ENCODE measurements at places on chromosomes 6 and 20.

DNA sequence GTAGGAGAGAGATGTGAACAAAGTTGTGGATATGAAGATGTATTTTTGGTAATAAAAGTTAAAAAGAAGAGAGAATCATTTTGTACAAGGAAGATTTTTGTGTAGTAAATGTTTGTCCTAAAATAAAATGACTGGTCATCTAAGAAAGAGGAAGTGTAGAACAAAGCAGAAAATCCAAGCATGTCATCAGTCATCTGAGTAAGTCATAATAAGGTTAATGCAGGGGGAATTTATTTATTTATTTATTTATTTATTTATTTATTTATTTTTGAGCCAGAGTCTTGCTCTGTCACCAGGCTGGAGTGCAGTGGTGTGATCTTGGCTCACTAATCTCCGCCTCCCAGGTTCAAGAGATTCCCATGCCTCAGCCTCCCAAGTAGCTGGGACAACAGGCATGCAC lies 15.7 kb upstream of the CGA start:
- no peak for DNase-seq

DNA sequence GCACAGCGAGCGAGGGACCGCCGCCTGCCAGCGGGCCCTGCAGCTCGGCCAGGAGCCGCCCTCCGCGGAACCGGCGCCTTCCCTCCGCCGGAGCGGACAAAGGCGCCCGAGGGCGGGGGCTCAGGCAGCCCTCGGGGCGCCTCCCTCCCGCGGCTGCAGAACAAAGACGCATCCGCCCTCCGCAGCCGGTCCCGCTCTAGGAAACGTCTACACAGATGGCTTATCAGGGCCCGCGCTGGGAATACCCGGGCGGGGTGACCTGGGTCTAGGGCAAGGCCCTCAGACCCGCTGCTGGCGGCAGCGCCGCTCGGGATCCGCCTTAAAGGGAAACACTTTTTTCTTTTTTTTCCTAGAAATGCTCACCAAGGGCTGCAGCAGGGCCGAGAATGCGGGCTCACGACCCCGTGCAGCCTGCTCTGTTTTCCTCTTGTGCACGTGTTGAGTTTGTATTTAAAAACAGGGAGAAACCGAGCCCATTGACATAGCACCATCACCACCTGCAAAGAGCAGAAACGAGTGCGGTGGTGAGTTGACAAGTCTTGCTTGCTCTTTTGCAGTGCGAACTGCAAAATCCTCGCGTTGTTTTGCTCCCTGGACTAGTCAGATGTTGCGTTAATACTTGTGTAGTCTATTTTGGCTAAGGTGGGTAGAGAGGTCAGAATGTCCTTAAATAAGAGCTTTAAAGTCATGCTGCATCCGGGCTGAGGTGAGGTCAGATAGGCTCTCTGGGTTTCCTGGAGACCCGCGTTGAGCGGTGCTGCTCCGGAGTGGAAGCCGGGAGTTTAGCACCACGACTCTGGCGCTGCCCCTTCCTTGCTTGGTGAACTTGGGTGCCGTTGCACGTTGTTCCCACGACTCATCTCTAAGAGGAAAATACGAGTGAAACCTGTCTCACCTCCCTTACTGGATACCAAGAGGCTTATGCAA lies 1.1 kb upstream of the RPS6KA2 start:
- DNase-seq = peak; percentile 81

DNA sequence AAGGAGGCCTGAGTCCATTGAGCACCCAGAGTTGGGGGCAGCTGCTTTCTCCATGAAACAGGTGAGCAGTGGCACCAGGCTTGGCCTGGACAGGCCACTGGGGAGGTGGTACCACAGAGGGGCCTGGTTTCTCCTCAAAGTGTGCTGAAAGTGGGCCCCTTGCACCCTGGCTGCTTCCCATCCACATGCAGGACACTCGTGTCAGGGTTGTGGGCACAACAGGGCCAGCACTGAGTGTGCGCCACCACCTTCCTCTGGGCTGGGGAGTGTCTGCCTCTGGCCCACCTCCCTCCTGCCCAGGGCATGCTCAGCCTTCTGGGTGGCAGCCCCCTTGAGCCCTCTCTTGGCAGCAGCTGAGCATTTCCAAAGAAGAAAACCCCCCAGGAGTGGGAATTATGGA lies 5.2 kb upstream of the SLC22A1 start:
- no peak for DNase-seq

- no peak for DNase-seq
These were observed 676.0 kb upstream of the MARCKS start for GRCh38 chr6:113181164-113181563.

DNA sequence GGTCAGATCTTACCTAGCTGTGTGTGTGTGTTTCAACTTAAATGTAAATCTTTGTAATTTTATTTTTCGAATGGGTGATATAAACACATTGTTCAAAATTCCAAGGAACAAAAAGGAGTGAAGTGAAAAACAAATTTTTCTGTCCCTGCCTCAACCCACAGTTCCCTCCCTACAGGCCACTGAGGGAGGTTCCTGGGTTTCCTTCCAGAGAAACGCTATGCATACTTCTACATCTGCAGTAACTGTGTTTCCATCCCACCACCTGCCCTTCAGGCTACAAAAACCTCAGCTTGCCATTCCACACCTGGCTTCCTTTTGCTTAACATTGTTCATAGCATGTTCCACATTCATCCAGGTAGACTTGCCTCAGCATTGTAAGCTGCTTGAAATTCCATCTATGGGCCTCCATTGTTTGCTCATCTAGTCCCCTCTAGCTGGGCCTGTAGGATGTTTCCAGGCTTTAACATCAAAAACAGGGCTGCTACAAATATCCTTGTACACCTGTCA lies 12.0 kb downstream of the ANGPT4 start:
- DNase-seq = no peak

GRCh38 chr20:20606050-20606449 lies 106.4 kb downstream of the RALGAPA2 start:
- DNase-seq = no peak

- DNase-seq = no peak
These were observed 29.2 kb downstream of the C6orf58 start for GRCh38 chr6:127606131-127606562.

DNA sequence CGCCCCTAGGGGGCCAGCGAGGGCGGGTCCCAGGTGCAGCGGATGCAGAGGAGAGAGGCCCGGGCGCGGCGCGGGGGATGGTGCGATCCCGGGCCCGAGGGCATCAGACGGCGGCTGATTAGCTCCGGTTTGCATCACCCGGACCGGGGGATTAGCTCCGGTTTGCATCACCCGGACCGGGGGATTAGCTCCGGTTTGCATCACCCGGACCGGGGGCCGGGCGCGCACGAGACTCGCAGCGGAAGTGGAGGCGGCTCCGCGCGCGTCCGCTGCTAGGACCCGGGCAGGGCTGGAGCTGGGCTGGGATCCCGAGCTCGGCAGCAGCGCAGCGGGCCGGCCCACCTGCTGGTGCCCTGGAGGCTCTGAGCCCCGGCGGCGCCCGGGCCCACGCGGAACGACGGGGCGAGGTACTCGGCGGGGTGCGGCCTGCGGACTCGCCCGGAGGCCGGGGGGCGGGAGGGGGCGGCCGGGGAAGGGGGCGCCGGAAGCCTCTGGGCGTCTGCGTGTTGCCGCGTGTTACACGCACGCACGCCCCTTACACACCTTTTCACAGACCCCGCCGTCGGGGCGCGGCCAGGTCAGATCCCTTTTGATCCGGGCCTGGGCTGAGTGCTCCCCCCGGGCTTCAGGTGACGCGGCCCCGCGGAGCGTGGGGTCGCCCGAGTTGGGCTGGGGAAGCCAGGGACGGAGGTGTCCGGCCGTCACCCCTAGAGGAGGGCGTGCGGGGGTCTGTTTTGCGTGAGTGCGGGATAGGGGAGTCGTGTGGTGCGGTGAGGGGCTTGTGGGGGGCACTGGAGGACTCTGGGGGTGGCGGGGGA lies 412 bp downstream of the TRIB3 start:
- DNase-seq = no peak

DNA sequence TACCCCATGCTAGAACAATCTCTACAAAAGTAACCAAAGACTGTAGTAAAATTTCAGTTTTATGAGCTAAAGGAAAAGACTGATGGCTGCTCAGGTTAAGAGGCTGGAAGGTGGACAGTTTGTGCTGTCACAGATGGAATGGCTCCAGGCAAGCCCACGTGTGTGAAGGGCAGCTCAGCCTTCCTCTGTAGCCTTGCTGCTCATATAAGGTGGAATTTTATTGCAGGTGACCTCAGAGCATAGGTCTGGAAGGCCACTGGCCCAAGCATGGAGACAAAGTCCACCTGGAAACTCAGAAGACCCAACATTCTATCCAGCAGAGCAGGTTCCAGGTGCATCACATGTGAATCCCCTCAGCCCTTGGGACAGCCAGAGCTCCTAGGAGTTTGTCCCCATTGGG lies 53.6 kb downstream of the KAT14 start:
- no peak for DNase-seq

- no peak for DNase-seq
These were observed 45.2 kb downstream of the TOX2 start for GRCh38 chr20:43959920-43960227.

DNA sequence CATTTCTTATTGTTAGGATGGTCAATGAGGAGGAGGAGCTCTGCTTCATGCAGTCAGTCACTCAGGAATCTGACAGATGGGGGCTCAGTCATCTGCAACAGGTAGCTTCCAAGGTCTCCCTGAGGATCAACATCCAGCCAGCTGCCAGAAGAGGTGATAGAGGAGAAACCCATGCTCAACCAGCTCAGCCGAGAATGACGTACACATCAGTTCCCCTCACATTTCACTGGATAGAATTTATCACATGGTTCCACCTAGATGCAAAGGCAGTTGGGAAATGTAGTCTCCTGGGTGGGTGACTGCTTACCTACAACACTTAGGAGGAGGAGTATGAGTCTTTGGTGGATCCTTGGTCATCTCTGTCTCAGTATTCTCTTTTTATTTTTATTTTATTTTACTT lies 144.5 kb downstream of the CEBPB start:
- DNase-seq = no peak

- no peak for DNase-seq
These were observed 48.7 kb upstream of the CDH4 start for GRCh38 chr20:61203320-61203719.

- no peak for DNase-seq
These were observed 46.6 kb downstream of the AGPAT4 start for GRCh38 chr6:161227004-161227960.

DNA sequence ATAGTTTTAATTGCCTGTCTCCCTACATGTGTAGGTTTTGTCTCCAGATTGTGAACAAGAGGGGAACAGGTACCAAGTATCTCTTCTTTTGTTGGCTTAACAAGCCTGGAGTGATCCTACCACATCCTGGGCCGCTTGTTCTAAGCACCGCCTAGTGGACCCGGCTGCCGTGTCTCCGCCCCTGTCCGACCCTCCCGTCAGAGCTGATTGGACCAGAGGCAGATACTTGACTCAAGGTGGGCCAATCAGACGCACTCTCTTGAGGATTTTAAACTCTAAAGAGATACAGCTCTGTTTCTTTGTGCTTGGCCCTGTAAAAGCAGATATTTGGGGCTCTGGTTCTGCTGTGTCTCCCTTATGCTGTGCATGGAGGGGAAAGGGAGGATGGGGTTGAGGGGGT lies 68.2 kb downstream of the PRDM1 start:
- no peak for DNase-seq

GRCh38 chr6:39494998-39495397 lies 172.5 kb upstream of the KCNK16 start:
- DNase-seq = no peak

- DNase-seq = no peak
These were observed 11.8 kb upstream of the TUBB2B start for GRCh38 chr6:3239110-3239830.

GRCh38 chr20:32532246-32532645 lies 52.9 kb downstream of the NOL4L start:
- DNase-seq = no peak

DNA sequence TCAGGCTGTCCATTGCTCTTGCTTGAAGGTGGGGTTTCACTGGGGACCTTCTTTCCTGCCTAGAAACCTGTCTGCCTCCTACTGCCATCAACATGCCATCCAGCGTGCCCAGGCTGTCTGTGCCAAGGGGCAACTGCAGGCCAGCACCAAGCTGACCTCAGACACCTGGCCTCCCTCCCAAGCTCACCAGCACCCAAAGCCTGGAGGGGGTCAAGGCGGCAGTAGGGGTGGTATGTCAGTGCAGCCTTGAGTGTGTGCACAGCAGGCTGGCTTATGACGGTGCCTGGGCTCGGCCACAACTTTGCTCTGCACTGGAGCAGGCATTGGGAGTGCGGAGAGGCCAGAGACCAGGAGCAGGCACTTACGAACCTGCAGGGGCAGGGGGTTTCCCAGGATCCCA lies 149.0 kb downstream of the EYS start:
- DNase-seq = no peak

DNA sequence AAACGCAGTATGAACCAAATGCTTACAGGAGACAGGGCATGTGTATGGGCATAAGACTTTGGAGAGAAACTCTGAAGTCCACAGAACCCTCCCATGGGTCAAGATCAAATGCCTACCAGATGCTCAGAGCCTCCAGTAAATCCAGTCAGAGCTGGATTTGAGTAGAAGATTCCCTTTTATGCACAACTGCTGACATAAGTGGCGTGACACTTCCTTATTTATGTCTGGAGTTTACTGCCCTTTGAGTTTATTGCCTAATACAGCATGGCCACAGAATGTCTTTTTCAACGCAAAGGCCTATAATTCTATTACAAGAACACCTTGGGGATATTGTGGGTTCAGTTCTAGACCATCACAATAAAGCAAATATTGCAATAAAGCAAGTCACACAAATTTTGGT lies 220.0 kb upstream of the FOXQ1 start:
- DNase-seq = no peak

GRCh38 chr6:52598123-52598823 lies 21.4 kb upstream of the TRAM2 start:
- DNase-seq = peak; percentile 18

- DNase-seq = no peak
These were observed 102.4 kb downstream of the QRSL1 start for GRCh38 chr6:106731843-106732160.

DNA sequence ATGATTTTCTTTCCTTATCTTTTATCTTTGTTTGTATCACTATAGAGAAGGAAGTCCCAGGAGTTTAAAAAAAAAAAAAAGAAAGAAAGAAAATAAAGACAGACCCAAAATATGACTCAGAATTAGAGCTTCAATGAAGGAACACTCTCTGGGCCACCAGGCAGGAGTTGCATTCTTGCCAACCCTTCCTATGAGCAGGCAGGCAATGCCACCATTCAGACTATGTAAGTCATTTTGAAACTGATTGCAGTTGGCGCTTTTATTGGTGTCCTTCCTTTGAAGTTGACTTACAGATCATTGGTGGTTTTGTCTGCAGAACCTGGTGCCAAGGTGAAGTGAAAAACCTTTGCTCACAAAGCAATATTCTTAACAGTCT lies 50.3 kb downstream of the MYB start:
- DNase-seq = no peak

- DNase-seq = no peak
These were observed 189.0 kb downstream of the UST start for GRCh38 chr6:148935705-148936435.

- no peak for DNase-seq
These were observed 90.5 kb upstream of the EYA2 start for GRCh38 chr20:46804126-46804525.

GRCh38 chr20:9298906-9299305 lies 215.5 kb upstream of the LAMP5 start:
- DNase-seq = no peak

- DNase-seq = no peak
These were observed 21.3 kb upstream of the SCGN start for GRCh38 chr6:25630508-25631278.

GRCh38 chr6:79030511-79030910 lies 47.5 kb downstream of the PHIP start:
- DNase-seq = no peak

Measured in anterior cingulate cortex (tissue), 58 donors.